Dermis microvascular lymphatic vessel endothelial cell (primary cell): ENCODE measurements at places on chromosomes 6 and 20.
A peak's percentile ranks its signal among the peaks of the same experiment; 100 is the strongest.

DNA sequence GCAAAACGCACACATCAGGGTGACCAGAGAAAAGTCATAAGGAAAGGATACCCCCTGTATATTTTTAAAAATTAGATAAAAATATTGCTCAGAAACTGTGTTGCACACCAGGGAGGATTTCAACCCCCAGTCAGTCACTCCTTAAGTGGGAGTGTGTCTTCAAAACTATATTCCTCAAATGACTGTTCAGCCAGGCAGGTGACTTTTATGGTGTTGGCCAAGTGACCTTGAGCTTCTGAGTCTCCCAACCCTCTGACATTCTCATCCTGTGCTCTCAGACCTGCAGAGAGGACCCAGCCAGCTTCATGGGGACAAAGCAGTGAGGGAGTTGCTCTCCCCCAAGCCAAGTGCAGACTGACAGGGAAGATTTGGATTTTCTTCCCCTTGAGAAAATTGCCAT is 311.9 kb upstream of the JARID2 start:
- no peak for DNase-seq

GRCh38 chr20:20926222-20926905 is 179.8 kb downstream of the LINC00237 start:
- DNase-seq = no peak

DNA sequence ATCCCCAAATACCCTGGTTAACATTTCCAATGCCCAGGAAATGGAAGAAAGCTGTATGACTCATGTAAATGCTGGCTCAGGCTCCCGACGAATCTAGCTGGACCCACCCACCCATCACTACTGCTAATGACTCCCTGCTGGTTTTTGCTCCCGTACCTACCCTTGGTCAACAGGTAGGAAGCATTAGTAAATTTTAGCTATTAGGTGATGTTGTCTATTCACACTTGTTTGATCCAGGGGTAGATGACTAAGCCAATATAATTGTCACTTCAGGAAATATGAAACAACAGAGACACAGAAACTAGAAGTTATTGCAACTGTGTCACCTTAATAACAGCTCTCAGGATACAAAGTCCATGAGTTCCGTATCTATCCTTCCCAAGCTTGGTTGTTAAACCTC is 94.4 kb upstream of the BEND6 start:
- no peak for DNase-seq

DNA sequence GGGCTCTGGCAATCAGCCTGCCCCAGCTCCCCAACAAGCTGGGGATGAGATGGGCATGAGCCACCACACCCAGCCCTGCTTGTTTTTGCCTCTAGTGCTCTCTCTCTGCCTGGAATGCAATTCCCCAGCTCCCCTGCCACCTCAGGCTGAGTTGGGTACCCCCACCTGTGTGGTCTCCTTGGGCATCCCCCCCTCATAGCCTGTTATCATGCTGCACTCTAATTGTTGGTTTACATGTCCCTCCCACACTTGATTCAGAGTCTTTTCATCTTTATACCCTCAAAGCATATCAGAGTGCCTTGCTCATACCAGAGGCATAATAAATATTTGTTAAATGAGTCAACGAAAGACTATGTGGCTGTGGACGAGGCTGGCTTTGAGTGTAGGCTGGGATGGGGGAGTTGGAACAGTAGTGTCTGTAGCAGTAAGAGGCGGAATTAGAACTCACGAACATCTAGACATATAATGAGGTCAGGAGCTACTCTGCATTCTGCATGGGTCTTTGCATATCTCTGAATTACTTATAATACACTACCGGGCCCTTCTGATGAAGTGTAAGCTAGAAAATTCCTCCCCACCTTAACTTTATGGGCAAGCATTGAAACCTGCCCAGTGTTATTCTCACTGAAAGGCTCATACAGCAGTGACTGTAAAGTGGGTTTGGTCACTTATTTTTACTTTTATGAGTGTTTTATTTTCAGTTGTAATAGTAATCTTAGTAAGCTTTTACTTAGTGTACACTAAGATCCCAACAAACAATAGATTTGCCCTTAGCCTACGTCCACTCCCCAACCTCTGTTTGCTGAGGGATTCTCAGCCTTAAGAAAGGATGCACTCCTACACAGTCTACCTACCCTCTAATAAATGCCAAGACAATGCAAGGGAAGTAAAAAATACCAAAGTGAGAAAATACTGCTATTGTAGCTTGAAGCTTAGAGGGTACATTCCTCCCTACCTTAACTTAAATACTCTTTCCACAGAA is 58.7 kb downstream of the EDN1 start:
- DNase-seq = peak; percentile 61
